ENCODE measurements at places on chromosomes 7 and 10. TPM values are rescaled to one million over a fixed set of nuclear protein-coding genes. Genes with fewer than 3 reads are reported as not detected.
A peak's percentile ranks its signal among the peaks of the same experiment; 100 is the strongest.

DNA sequence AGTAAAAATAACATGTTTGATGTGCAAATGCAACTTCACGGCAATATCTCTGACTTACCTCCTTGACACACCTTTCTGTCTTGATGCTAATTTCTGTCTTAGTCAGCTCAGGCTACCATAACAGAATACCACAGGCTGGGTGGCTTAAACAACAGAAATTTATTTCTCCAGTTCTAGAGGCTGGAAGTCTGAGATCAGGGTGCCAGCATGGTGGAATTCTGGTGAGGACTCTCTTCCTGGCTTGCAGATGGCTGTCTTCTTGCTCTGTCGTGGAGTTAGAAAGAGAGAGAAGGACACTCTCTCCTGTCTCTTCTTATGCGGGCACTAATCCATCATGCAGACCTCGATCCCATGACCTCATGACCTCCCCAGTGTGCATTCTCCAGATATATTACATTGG is 134.9 kb downstream of the VTI1A start:
- DNase-seq = no peak
- no peaks in the 10 kb centered on the region for H3K36me3 ChIP-seq
- H3K27ac ChIP-seq = no peak overlapping the region
- no peaks in the 10 kb centered on the region for H3K27me3 ChIP-seq
- H3K4me3 ChIP-seq = no peak overlapping the region

The CNPY4 gene
- total RNA-seq = 2.2 TPM

DNA sequence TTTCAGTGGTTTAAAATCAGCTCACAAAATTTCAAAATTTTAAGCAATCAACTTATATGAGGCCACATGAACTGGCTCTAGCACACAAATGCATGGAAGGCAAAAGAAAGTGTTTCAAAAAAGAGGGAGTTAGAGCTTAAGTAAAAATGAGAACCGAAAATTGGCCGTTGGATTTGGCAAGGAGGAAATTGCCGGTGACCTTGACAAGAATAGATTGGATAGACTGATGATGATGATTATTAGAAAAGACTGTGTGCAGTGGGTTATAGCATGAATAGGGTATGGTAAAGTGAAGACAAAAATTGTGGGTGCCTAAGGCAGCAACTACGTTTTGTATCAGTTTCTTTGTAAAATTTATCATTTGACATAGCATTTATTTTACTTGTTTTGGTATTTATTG is 175.7 kb downstream of the SEMA3D start:
- DNase-seq = no peak
- H3K27me3 ChIP-seq = no peaks in the 10 kb centered on the region
- no peaks in the 10 kb centered on the region for H3K36me3 ChIP-seq
- no peak overlapping the region for H3K27ac ChIP-seq

- H3K27ac ChIP-seq = no peak overlapping the region
- DNase-seq = no peak
- H3K4me3 ChIP-seq = no peak overlapping the region
Observed at GRCh38 chr7:96539471-96539870, 170.2 kb downstream of the SEM1 start.

The NME8 gene
- not detected for total RNA-seq

- H3K27me3 ChIP-seq = no peaks in the 10 kb centered on the region
- H3K27ac ChIP-seq = no peak overlapping the region
- DNase-seq = no peak
- H3K36me3 ChIP-seq = no peaks in the 10 kb centered on the region
Observed at GRCh38 chr7:95047291-95047690, 139.9 kb downstream of the PPP1R9A start.

The MYH16 gene
- total RNA-seq = not detected

DNA sequence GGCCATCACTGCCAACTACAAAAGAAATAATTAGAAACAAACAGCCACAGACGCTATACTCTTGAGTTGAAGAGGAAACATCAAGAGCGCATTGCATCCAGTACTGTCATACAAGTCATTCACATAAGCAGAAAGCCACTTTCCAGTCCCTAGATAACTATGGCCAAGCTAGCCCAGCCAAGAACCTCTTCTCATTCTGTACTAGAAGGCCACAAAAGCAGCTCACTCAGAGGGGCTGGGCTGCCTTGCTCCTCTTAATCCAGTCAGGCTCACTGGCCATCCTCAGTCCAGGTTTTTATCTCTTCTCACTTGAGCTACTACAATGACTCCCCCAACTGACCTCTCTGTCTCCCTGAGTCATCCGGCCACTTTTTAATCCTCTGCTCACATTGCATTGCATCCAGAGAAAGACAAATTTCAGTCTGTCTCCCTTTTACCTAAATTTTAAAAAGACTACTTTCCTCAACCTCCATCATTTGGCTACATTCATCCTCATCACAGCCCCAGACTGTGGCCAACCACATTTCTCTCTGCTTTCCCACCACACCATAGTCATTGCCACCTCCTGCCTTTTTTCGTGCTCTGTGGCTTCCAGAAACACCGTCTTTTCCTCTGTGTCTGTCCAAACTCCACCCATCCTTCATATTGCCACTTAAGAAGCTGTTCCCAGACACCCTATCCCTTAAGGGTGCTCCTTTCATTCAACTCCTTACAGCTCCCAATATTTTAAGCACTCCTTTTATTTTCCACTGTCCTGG is 25.0 kb downstream of the PPP1R3C start:
- H3K27me3 ChIP-seq = no peaks in the 10 kb centered on the region
- H3K27ac ChIP-seq = peak overlapping the region; percentile 94
- DNase-seq = no peak

The AOAH gene
- total RNA-seq = 0.83 TPM

The CYP3A7 gene
- not detected for total RNA-seq

The PON1 gene
- total RNA-seq = not detected

GRCh38 chr10:103021900-103022293 is 103.8 kb downstream of the CNNM2 start:
- H3K4me1 ChIP-seq = no peaks in the 10 kb centered on the region
- no peaks in the 10 kb centered on the region for H3K36me3 ChIP-seq
- no peaks in the 10 kb centered on the region for H3K27me3 ChIP-seq
- DNase-seq = no peak
- H3K27ac ChIP-seq = no peak overlapping the region
- no peak overlapping the region for H3K4me3 ChIP-seq

DNA sequence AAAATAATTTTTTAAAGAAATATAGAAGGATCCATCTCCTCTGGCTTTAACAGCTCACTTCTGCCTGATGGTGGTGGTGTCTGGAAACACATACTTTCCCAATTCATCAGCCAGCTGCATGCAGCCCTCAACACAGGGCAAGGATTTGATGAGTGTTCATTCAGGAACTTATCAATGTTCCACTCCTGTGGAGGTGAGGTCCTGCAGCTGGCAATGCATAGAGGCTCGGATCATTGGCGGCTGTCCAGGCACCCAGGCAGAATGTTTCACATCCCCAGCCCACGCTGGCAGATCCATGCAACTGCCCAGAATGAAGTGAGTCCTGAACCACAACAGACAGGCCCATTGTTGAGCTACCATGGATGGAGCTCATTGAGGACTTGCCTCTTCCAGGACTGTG is 55.2 kb upstream of the KCNMA1 start:
- H3K27ac ChIP-seq = no peak overlapping the region
- no peaks in the 10 kb centered on the region for H3K36me3 ChIP-seq
- H3K4me1 ChIP-seq = no peaks in the 10 kb centered on the region
- H3K27me3 ChIP-seq = no peaks in the 10 kb centered on the region
- DNase-seq = no peak
- H3K4me3 ChIP-seq = no peak overlapping the region

- H3K36me3 ChIP-seq = no peaks in the 10 kb centered on the region
- peak overlapping the region; percentile 10 for H3K27ac ChIP-seq
- no peaks in the 10 kb centered on the region for H3K27me3 ChIP-seq
- no peak for DNase-seq
Observed at GRCh38 chr7:22582863-22583622, 83.1 kb upstream of the STEAP1B start.

GRCh38 chr10:74071157-74071556 is 73.2 kb downstream of the VCL start:
- peaks cover 50% of the 10 kb centered on the region for H3K36me3 ChIP-seq
- peak overlapping the region; percentile 71 for H3K27ac ChIP-seq
- peaks cover 56% of the 10 kb centered on the region for H3K4me1 ChIP-seq
- H3K4me3 ChIP-seq = no peak overlapping the region

The AKR1C8 gene
- total RNA-seq = not detected

The MPP7 gene
- total RNA-seq = 11.3 TPM

GRCh38 chr7:22277375-22277774 is 79.6 kb downstream of the RAPGEF5 start:
- H3K36me3 ChIP-seq = no peaks in the 10 kb centered on the region
- H3K27me3 ChIP-seq = no peaks in the 10 kb centered on the region
- H3K4me3 ChIP-seq = no peak overlapping the region
- no peak overlapping the region for H3K27ac ChIP-seq
- no peak for DNase-seq
- no peaks in the 10 kb centered on the region for H3K4me1 ChIP-seq

The SRI gene
- 40.2 TPM for total RNA-seq

DNA sequence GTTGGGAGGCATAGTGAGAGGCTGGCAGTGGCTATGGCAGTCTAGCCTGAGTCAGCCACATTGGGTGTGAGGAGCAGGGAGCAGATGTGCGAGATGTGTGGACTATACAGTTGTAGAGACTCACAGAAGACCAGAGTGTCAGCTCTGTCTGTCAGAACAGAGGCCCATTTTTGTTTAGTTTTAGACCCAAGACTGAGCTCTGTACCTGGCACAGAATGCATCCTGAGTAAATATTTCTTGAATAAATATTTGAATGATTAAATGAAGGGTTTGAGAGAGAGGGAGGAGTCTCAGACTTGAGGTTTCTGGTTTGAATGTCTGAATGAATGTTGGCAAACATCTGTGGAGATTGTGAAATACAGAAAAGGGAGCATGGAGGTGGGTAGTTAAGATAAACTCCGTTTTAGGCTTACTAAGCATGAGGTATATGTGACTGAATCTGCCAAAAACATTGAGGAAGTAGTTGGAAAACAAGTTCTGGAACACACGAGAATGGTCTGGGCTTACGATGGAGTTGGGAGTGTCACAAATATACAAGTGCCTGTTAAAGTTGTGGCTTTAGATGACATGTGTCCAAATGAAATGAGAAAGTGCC is 3.6 kb downstream of the SEC23IP start:
- H3K4me1 ChIP-seq = peaks cover 33% of the 10 kb centered on the region
- no peaks in the 10 kb centered on the region for H3K27me3 ChIP-seq
- peaks cover 41% of the 10 kb centered on the region for H3K36me3 ChIP-seq
- no peak overlapping the region for H3K27ac ChIP-seq

The CYP2W1 gene
- total RNA-seq = not detected

- no peaks in the 10 kb centered on the region for H3K4me1 ChIP-seq
- H3K36me3 ChIP-seq = no peaks in the 10 kb centered on the region
- H3K4me3 ChIP-seq = peak overlapping the region; percentile 44
- peak; percentile 80 for DNase-seq
Observed at GRCh38 chr10:131453721-131454634, 142.5 kb upstream of the TCERG1L start.

DNA sequence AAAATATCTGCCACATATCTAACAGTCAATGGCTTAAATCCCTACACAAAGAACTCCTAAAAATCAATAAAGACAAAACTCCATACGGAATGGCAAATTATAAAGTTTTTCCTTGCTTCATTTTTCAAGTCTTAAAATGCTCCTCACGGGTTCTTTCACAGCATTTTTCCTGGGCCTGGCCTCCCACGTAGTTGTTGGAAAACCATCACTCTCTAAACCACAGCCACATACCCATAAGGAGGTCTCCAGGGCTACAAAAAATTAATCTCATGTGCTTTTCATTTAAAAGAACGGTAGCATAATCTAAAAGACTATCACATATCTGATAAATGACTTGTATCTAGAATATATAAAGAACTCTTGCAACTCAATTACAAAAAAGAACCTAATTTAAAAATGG is 2.9 kb downstream of the COA1 start:
- peaks cover 50% of the 10 kb centered on the region for H3K4me1 ChIP-seq
- no peaks in the 10 kb centered on the region for H3K27me3 ChIP-seq
- H3K27ac ChIP-seq = peak overlapping the region; percentile 18
- no peaks in the 10 kb centered on the region for H3K36me3 ChIP-seq
- no peak overlapping the region for H3K4me3 ChIP-seq

The SFTPA1 gene
- total RNA-seq = 0.54 TPM

DNA sequence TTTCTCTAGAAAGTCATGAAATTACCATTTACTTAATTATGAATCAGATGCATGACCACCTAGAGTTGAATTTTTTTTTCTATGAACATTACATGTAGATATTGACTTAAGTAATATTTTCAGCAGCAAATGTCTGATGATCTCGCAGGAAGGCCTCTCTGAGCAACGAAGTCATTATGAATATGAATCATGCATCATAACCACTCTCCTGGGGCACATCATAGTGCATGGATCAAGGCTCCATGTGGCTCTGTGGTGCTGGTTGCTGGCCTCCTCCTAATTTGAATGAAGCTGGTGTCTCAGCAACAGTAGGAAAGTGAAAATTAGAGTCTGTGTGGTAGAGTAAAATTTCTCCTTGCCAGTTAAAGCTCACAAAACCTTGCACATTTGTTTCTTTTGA is 121.4 kb upstream of the INHBA start:
- H3K4me3 ChIP-seq = no peak overlapping the region
- H3K27ac ChIP-seq = no peak overlapping the region
- H3K27me3 ChIP-seq = no peaks in the 10 kb centered on the region

DNA sequence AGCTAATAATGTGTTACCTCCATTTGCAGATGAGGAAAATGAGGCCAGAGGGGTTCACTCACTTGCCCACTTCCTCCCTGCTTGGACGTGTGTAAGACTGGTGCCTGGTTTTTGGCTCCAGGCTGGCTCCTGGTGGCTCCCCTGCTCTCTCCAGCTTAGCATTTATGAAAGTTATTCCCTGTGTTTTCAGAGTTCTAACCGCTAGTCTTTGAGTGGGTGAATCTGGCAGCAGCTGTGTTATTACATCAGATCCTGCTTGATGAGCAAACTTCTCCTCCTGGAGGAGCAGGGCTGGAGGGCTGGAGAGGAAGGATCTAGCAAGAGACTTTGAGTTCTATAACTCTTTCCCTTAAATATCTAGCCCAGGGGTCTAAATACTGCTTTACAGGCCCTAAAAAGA is 80.9 kb upstream of the AGBL3 start:
- peak; percentile 46 for DNase-seq
- H3K36me3 ChIP-seq = no peaks in the 10 kb centered on the region
- no peak overlapping the region for H3K27ac ChIP-seq
- H3K4me3 ChIP-seq = no peak overlapping the region

GRCh38 chr7:123148813-123149212 is 51.0 kb downstream of the SLC13A1 start:
- no peaks in the 10 kb centered on the region for H3K27me3 ChIP-seq
- no peak for DNase-seq
- H3K27ac ChIP-seq = no peak overlapping the region
- no peaks in the 10 kb centered on the region for H3K36me3 ChIP-seq
- H3K4me3 ChIP-seq = no peak overlapping the region
- no peaks in the 10 kb centered on the region for H3K4me1 ChIP-seq

GRCh38 chr10:46540412-46541016 is 15.9 kb downstream of the GPRIN2 start:
- no peaks in the 10 kb centered on the region for H3K36me3 ChIP-seq
- H3K4me1 ChIP-seq = no peaks in the 10 kb centered on the region
- peaks cover 4% of the 10 kb centered on the region for H3K27me3 ChIP-seq

GRCh38 chr7:123285076-123285700 is 85.4 kb upstream of the SLC13A1 start:
- no peaks in the 10 kb centered on the region for H3K27me3 ChIP-seq
- no peak for DNase-seq
- H3K4me1 ChIP-seq = no peaks in the 10 kb centered on the region
- H3K36me3 ChIP-seq = no peaks in the 10 kb centered on the region

The NUTM2A gene
- total RNA-seq = 0.53 TPM

- H3K4me3 ChIP-seq = no peak overlapping the region
- H3K27ac ChIP-seq = no peak overlapping the region
- no peaks in the 10 kb centered on the region for H3K4me1 ChIP-seq
- DNase-seq = no peak
- no peaks in the 10 kb centered on the region for H3K27me3 ChIP-seq
Observed at GRCh38 chr7:157032644-157033482, 22.4 kb upstream of the MNX1 start.

GRCh38 chr10:62582101-62582705 is 208.0 kb downstream of the ZNF365 start:
- DNase-seq = no peak
- H3K36me3 ChIP-seq = no peaks in the 10 kb centered on the region
- H3K4me3 ChIP-seq = no peak overlapping the region
- H3K4me1 ChIP-seq = no peaks in the 10 kb centered on the region

All from psoas muscle (tissue), 8 donors.